ENCODE measurements at places on chromosomes 12 and 14.

DNA sequence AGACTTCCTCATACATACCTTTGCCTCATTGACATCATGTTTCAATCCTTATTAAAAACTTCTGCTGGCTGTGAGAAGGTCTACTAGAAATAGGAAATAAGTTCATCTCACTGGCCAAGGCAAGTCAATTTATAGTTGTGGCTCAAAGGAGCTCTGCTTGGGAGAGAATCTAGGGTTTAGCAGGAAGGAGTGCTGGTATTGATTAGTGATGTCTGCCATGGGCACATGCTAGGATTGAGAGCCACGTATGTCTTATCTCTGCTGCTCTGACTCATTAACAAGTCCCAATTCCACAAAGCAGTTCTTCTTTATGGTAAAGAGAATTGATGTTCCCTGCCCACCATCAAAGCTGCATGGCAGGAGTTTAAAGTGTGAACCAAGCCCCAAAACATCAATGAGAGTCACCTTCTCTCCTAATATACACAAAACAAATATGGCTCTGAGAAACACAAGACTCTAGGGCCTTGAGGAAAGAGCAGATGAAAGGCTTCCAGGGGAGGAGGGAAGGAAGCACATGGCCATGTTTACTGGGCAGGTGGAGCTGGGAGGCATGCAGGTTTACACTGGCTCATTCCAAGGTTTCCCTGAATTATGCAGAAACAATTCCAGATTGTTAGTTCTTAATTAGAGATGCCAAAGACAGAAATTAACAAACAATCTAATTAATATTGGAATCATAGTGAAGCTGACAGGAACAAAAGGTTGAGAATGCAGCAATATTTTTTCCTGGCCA is 931.9 kb upstream of the TMEM132C start:
- no peak for DNase-seq

GRCh38 chr12:131242741-131243496 is 289.2 kb downstream of the ADGRD1 start:
- no peak for DNase-seq

- no peak for DNase-seq
Observed at GRCh38 chr14:103160321-103161053, 37.2 kb downstream of the TNFAIP2 start.

- no peak for DNase-seq
Observed at GRCh38 chr12:63208956-63209355, 58.0 kb upstream of the AVPR1A start.

GRCh38 chr12:47990351-47991105 is 13.7 kb downstream of the COL2A1 start:
- DNase-seq = no peak

DNA sequence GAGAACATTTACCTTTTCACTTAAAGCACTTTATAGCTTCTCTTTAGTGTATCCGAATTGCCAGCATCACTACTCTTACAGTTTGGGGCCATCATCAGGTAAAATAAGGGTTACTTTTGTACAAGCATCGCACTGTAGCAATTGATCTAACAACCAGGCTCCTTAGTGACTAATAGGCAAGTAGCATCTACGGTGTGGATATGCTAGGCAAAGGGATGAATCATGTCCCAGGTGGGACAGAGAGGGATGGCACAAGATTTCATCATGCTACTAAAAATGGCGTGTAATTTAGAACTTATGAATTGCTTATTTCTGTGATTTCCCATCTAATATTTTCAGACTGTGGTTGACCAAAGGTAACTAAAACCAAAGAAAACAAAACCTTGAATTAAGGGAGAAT is 582.3 kb downstream of the KCNH5 start:
- no peak for DNase-seq
